ENCODE measurements at places on chromosomes 12 and 14. TPM values are rescaled to one million over a fixed set of nuclear protein-coding genes. Genes with fewer than 3 reads are reported as not detected.

Gene CLEC6A
- not detected for total RNA-seq

Gene GDF3
- total RNA-seq, result not detected

DNA sequence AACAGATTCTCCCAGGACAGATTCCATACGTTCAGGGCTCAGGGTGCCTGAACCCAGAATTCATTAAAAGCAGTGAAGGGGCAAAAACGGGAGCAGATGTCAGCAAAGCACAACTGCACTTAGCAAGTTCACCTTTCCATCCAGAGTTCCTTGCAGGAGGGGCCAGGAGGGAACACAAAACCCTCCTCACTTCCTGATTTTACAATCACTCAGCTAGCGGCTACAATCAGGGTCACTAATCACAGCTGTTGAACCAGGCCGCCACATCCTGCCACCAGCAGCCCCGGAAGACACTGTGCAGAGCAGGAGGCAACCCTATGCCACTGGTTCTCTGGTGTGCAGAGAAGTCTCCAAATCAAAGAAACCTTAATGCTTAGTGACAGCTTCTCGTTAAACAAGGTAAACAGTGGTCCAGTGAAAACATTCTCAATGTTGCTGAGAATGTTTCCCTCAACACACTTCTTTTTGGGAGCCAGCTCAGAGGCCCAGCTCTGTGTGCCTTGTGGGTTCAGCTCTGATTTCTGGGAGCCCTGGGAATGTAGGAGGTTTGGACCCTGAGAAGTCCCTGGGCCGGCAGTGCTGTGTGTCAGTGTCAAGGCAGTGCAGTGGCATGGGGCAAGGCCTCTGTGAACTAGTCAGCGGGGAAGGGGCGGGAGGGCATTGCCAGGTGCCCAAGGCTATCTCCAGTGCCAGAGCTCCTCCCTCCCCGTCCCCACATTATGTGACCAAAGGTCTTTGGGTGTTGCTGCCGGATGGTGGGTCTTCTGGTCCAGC is 54.5 kb downstream of the VCPKMT start:
- DNase-seq, result no peak

Gene GYS2
- not detected for total RNA-seq

Gene SLC35F4
- total RNA-seq, result not detected

GRCh38 chr14:98834119-98834518 is 437.9 kb downstream of the BCL11B start:
- no peak for DNase-seq

Gene LAG3
- total RNA-seq, result 2.7 TPM

Gene CISTR
- not detected for total RNA-seq

Gene TRHDE
- total RNA-seq, result 1.9 TPM

GRCh38 chr12:52515927-52516831 is 4.0 kb downstream of the KRT5 start:
- DNase-seq, result no peak

DNA sequence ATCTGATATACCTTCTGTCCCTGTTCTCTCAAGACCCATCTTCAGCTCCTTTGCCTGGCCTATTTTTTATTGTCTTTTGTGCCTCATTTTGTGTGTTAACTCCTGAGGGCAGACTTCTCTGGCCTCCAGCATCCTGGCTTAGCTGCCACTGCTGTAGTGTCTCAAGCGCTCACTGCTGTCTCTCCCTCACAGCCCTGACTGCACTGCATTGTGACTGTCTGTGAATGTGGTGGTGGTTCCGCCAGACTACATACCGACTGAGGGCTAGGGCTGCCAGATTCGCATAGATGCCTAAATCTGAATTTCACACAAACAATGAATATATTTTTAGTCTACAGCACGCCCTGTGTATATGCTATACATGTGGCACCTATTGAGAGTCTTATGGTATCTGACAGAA is 1088.9 kb upstream of the TMEM132C start:
- no peak for DNase-seq

GRCh38 chr14:86639146-86639545 is 1109.2 kb downstream of the FLRT2 start:
- DNase-seq, result no peak

Gene GPR132
- total RNA-seq, result 0.08 TPM

DNA sequence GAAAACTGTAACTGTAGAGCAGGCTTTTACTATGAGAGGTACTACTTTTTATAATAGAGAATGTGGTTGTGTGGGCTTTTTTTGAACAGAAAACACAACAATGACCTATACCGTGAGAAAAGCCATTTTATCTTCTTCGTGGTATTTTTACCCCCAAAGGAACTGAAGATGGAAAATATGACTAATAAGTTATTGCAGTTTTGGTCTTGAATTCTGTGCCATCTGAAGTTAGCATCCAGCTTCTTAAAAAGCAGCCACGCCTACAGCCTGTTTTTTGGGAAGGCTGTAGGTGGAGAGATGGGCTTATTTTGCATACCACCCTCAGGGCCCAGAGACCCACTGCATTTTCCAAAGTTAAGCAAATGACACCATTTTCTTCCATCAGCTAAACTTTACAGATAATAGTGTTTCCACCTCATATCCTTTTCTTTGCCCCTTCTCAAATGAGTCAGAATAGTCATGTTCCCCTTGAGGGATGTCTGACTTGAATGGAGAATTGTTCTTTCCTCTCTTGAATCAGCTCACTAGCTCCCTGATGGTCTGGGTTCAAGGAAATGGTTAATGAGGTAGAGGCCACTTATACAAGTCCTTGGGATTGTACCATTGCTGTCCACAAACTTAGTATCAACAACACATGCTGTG is 53.0 kb downstream of the TBC1D30 start:
- DNase-seq, result no peak

- DNase-seq, result no peak
Measured at GRCh38 chr14:69685716-69686115, 74.3 kb downstream of the SUSD6 start.

GRCh38 chr12:29743801-29744200 is 39.9 kb downstream of the TMTC1 start:
- no peak for DNase-seq

Gene CCDC38
- not detected for total RNA-seq

DNA sequence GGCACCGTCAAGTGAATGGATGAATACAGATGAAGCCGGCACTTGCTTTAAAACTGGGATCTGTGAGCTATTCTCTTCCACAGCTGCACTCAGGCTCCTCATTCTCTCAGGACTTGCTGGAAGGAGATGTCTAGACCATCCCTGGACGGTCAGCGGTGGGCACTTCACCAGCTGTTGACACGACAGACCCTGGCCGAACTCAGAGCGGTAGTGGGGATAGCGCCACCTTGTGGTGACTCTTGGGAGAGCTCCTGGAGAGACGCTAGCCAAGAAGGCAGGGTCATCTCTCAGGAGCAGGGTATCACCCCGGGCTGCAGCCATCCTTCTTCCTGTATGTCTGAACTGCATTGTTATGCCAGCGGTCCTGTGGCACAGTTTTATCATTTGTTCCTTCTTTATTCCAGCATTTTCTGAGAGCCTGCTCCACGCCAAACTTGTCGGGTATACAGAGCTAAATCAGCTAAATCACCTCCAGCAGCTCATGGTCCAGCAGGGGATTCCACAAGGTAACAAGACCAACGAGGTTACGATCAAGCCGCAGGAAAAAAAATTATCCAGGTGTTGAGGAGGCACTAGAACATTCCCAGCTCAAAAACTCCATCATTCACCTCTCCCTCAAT is 10.0 kb downstream of the WNT1 start:
- DNase-seq, result no peak

DNA sequence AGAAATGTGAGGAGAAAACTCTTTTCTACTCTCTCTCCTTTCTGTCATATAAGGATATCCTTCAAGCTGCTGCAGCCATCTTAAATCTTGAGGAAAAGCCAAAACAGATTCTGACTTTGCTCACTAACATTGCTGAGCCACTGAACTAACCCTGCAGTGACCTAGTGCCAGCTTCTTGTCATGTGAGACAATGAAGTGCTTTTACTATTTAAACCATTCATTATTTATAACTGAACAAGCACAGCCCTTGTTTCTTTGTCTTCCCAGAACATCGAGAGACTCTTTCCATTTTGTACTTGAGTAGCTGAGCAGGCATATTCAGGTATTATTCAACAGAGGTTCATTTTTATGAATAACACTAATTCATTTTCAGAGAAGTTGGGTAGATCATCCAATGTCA is 455.0 kb upstream of the TMPO start:
- DNase-seq, result no peak

Gene ALDH1L2
- total RNA-seq, result 2.2 TPM

Gene METAP2
- 86.1 TPM for total RNA-seq

Gene TMTC1
- total RNA-seq, result 0.28 TPM

DNA sequence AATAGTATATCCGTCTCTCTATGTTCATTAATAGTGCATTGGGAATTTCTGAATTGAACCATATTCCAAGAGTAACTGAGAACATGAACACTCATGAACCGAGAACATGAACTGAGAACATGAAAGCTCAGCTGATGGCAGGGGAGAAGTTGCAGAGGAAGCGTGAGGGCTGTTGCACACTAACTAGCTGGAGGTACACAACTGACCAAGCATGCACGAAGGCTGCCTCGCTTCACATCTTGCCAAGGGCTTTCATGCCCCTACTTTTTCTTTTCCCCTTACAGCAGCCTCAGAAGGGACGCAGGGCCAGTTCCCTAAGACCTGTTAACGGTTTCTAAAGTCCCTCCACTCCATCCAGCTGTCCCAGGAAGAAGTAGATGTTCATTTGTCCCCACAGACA is 4.3 kb downstream of the RNASE1 start:
- DNase-seq, result no peak

- DNase-seq, result no peak
Measured at GRCh38 chr14:36477266-36477665, 42.8 kb downstream of the NKX2-1 start.

Gene ADAM21
- total RNA-seq, result 0.08 TPM

DNA sequence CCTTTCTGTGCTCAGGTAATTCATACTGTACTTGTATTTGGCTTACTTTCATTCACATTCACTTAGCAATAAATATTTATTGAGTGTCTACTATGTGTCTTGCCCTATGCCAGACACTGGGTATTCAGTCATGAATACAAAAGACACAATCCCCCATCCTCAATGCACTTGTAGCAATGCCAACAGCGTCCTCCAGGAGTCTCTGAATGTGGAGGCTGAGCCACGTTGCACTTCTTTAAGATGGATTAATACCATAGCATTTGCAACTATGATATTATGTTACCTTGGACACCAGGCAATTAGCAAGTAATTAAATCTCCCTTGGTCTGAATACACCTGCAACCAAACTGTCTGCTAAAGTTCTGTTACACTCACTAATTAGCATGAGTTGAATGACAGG is 58.8 kb downstream of the OTX2 start:
- DNase-seq, result no peak

DNA sequence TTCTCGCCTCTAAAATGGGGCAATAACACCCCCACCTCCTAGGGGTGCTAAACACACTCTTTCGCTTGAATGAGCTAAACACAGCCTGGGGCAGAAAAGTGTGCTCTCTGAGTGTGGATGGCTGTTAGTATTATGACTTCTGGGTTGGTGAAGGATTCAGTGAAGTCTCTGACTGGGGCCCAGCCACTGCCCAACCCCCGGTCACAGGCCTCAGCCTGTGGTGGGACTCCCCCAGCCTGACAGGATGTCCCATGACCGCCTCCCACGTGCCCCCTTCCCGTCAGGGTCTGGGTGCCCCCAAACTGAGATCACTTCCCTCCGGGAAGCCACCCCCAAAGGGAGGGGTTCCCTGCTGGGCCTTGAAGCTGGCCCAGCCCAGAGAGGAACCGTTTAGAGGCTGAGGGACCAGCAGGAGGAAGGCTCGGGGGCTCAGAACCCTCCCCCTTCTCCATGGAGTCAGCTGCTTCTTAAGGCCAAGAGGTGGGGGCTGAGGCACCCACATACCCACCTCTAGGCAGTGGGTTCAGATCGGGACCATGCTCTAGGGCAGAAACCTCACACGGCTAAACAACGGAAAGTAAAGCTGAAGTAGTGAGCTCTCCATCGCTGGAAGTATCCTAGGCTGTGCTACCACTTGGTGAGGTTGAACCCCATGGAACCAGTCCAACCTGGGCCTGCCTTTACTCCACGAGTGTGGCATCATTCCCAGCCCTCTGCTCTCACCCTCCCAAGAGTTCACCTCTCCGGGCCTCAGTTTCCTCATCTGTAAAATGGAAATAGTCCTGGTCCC is 13.8 kb downstream of the DTX1 start:
- DNase-seq, result no peak

- no peak for DNase-seq
Measured at GRCh38 chr12:103824845-103825244, 16.2 kb downstream of the NT5DC3 start.

Gene OR4E2
- total RNA-seq, result not detected

DNA sequence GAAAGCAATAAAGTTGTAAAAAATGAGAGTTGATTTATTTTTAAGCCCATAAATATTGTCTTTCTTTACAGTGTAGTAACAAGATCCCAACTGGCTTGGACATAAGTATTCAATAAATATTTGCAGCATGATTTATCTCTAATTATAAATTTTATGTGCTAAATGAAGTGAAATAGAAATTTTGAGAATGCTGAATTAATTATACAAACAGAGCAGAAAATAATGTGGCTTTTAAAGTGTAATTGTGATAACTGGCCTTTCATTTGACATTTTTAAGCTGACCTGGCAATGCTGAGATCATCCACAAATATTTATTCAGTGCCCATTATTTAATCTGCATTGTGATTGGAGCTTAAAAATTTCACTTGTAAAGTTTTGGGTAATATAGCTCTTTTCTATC is 201.6 kb upstream of the NAV3 start:
- no peak for DNase-seq

DNA sequence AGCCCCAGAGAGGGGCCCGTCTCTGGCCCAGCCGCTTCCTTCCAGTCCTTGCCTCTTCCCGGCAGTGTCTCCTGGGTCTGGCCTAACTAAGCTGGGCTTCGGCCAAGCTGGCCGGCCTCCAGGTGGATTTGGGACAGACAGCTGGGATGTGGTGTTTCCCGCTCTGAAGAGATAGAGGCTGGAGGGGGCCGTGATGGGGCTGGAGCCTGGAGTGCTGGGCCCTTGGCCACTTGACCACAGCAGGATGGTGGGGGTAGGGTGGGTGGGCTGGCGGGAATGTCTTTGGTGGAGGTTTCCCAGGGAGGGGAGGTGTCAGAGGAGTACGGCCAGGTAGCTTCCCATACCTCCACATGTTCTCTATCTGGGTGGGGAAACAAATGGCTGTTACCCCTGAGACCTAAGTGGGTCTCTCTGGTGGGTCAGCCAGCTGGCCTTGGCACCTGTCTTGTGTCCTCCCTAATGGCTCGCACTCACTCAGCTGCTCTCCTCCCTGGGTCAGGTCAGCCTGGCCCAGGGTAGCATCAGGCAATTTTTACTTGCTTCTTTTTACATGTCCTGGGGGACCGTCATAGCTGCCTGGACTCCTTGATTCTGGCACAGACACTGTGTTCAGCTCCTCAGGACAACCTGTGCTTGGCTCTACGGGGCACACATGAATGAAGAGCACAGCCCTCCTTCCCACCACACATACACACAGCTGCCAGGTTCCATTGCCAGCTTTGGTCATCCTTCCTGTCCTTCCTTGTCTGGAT is 19.8 kb upstream of the PGF start:
- DNase-seq, result no peak

DNA sequence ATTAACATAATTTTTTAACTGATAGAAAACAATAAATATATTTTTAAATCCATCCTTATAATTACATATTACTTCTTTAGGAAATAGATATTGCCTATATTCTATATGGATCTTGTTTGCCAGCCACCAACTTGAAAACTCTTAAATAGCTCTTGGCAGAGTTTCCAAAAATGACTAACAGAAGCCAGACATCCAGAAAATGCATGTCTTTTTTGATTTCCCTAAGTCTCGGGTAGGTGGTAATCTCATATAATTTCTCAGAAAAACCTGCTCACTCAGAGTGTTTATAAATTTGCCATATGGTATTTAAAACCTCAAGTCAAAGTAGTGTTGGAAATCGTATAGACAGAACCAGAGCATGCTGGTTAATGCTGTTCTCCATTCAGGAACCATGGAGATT is 360.4 kb upstream of the FOXG1 start:
- DNase-seq, result no peak

Gene TMEM117
- total RNA-seq, result 5.5 TPM

Measured in Panc1 (cell line).